Right ventricle myocardium inferior (tissue), 1 donor: ENCODE measurements at places on chromosomes 4 and X. TPM values are rescaled to one million over a fixed set of nuclear protein-coding genes. Genes with fewer than 3 reads are reported as not detected.

GRCh38 chr4:56077676-56078075 lies 128.9 kb downstream of the CEP135 start:
- no peak for DNase-seq

DNA sequence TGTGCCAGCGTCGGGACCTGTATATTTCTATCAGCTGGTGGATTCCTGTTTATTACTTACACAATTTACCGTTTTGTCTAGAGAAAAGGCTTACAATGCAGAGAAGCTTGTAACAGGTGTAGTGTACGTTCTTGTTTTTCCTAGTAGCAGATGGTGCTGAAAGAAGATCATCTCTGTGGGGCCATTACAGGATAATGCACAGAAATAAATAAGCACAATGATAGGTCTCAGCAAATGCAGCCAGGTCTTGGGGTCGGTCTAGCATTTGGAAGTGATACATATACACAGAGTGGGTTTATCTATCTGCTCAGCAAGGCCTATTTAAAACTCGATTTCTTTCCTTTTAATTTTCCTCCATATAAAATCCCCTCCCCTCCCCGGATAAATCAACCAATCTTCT lies 180.9 kb upstream of the LCORL start:
- DNase-seq = no peak

GRCh38 chr4:151806511-151806927 lies 45.7 kb upstream of the GATB start:
- no peak for DNase-seq

DNA sequence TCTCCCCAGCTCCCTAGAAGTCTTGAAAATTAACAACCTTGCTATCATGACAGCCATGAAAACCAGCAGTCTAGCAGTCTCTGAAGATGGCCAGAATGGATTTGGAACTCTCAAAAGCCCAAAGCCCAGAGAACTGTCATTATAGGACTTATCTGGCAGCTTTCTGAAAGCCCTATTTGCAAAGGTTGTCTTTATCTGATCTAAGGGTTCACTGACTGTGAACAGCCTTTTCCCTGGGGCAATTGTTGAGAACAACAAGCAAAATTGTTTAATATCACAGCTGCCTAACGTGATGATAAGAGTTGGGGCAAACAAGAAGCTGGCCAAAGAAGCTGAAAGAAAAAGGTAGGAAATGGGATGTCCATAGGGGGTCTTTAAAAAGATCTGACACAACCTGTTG lies 20.9 kb upstream of the KLHL8 start:
- DNase-seq = no peak

DNA sequence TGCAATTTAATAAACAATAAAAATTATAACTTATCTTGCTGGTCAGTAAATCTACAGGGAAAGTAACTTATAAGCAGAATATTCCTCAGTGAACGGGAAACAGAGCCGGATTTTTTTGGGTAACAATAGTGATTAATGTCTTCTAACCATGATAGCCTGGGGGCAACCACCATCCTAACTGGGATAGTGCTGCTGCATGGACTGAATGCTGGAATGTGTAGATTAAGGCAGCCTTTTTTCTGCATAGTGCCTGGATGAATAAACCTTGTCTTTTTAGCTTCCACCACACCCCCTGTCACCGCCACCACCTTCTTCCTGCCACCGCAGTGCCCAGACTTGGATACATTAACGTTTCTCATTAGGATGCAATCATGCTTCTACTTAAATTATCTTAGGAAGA lies 83.6 kb upstream of the LNX1 start:
- no peak for DNase-seq

DNA sequence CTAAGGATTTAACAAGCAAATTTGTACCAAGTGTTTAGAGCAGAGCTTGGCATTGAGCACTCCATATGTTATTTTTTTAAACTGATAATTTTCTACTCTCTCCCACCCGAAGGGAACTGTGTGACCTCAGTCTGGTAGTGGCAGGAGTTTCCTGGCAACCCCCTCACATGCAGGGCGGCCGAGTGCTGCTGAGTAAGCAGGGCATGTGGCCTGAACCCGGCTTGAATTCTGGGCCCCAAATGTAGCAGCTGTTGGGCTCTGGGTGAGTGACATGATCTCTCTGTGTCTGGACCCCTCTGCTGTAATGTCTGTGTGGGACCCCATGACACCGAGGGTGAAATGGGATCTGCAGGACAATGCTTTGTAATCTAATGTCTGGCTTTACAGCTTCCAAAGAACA lies 13.6 kb upstream of the C4orf50 start:
- DNase-seq = no peak

DCUN1D4 gene
- 38.7 TPM for total RNA-seq

SMIM31 gene
- not detected for total RNA-seq

VEGFC gene
- total RNA-seq = 6.0 TPM

TSPAN7 gene
- 26.5 TPM for total RNA-seq

NKAP gene
- 4.7 TPM for total RNA-seq

FAM9C gene
- total RNA-seq = 0.38 TPM
